ENCODE measurements at places on chromosomes 2 and 18. TPM values are rescaled to one million over a fixed set of nuclear protein-coding genes. Genes with fewer than 3 reads are reported as not detected.

NOL4 gene
- not detected for total RNA-seq

- no peak overlapping the region for H3K4me3 ChIP-seq
- H3K27me3 ChIP-seq, result no peaks in the 10 kb centered on the region
- H3K36me3 ChIP-seq, result no peaks in the 10 kb centered on the region
- H3K27ac ChIP-seq, result no peak overlapping the region
- no peak for DNase-seq
Measured at GRCh38 chr2:186827862-186828492, 21.0 kb downstream of the ZSWIM2 start.

DNA sequence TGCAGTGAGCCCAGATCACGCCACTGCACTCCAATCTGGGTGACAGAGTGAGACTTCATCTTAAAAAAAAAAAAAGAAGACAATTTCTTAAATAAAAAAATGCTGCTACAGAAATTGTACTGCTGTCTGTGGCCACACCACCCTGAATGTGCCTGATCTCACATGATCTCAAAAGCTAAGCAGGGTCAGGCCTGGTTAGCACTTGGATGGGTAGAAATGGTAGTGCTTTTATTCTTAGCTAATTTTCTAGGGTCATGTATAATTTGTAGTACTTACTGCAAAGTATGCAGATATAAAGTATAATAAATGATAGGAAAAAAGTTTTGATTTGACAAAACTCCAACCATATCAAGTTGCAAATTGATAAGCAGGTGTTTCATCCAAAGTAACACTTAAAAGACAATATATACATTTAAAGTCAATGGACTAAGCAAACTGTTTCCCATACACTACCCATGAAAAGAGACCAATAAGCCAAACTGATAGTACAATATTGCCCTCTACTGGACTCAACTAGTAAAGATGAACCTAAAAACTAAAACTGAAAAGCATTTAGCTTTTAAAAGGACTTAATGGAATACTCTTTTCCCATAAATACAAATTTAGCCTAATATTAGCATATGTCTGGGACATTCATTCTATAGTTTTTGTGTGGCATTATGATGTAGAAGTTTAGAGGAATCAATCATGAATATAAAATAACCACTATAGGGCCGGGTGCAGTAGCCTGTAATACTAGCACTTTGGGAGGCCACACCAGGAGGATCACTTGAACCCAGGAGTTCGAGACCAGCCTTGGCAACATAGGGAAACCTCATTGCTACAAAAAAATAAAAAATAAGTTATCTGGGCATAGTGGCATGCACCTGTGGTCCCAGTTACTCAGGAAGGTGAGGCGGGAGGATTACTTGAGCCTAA is 18.6 kb upstream of the PEX13 start:
- H3K27me3 ChIP-seq, result no peaks in the 10 kb centered on the region
- H3K4me3 ChIP-seq, result no peak overlapping the region
- H3K4me1 ChIP-seq, result no peaks in the 10 kb centered on the region

DNA sequence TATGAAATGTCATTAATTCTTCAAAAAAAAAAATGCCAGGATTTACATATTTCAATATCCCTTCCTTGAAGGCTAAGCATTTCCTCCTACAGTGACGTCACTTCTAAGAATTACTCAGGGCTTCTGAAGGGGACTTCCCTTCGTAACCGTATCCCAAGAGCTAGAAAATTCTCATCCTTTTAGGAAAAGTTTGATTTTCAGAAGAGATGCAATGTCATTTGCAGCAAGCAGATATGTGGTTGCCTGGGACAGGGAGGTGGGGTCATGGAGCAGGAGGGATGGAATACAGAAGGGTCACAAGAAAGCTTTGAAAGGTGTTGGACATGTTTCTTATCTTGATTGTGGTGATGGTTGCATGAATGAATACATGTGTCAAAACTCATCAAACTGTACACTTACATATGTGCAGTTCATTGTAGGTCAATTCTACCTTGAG is 97.0 kb upstream of the ATL2 start:
- no peaks in the 10 kb centered on the region for H3K36me3 ChIP-seq
- no peak overlapping the region for H3K4me3 ChIP-seq
- no peaks in the 10 kb centered on the region for H3K4me1 ChIP-seq
- DNase-seq, result no peak

MOCOS gene
- 69.1 TPM for total RNA-seq

GRCh38 chr2:202432776-202433175 is 56.6 kb downstream of the BMPR2 start:
- no peak for DNase-seq
- no peaks in the 10 kb centered on the region for H3K27me3 ChIP-seq
- H3K4me3 ChIP-seq, result no peak overlapping the region
- H3K36me3 ChIP-seq, result no peaks in the 10 kb centered on the region
- H3K4me1 ChIP-seq, result peaks cover 5% of the 10 kb centered on the region
- no peak overlapping the region for H3K27ac ChIP-seq

GRCh38 chr2:112814278-112814677 is 22.3 kb downstream of the IL1B start:
- H3K27me3 ChIP-seq, result no peaks in the 10 kb centered on the region
- peaks cover 59% of the 10 kb centered on the region for H3K4me1 ChIP-seq
- peaks cover 6% of the 10 kb centered on the region for H3K36me3 ChIP-seq
- DNase-seq, result peak; percentile 83
- peak overlapping the region; percentile 97 for H3K27ac ChIP-seq
- peak overlapping the region; percentile 54 for H3K4me3 ChIP-seq

ESPNL gene
- not detected for total RNA-seq

RAD51AP2 gene
- 0.14 TPM for total RNA-seq

TRIB2 gene
- total RNA-seq, result 14.3 TPM

Data from MCF 10A (cell line).